ENCODE measurements at places on chromosomes 12 and 14.
A peak's percentile ranks its signal among the peaks of the same experiment; 100 is the strongest.

DNA sequence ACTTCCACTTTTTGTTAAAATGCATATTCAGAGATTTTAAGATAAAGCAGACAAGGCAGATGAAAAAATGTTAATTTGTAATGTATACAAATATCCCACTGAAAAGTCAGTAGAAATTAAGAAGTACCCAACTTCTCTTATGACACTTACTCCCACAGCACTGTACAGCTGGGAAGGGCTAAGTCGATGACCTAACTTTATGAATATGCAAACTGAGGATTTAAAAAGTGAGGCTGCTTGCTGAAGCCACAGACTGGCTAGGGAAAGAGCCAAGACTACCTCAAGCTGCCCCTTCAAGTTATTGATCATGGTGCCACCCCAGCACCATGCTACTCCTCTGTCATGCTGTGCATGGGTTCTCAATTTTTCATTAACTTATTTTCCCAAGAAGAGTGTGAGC, 17.0 kb downstream of the PPM1H start:
- no peak for DNase-seq

- DNase-seq = no peak
Observed at GRCh38 chr12:76346798-76347420, 1.3 kb downstream of the BBS10 start.

GRCh38 chr14:76924371-76925096, 98.3 kb downstream of the LRRC74A start:
- peak; percentile 66 for DNase-seq

DNA sequence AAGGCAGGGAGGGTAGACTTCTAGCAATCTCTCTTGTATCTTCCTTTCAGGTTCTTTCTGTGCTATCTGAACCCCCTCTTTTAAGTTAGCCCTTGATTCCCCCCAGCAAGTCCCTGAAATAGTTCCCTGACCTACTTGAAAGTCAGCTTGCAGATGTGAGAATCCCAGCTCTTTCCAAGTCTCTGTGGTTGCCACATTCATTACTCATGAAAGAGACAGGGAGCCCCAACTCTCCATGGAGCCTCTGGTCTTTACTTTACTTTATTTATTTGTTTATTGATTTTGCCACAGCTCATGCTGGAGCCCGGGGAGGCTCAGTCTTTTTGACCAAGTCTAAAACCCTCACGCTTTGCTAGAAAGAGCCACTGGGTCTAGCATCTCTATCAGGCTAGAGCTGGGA, 193.6 kb upstream of the FAR2 start:
- DNase-seq = no peak

DNA sequence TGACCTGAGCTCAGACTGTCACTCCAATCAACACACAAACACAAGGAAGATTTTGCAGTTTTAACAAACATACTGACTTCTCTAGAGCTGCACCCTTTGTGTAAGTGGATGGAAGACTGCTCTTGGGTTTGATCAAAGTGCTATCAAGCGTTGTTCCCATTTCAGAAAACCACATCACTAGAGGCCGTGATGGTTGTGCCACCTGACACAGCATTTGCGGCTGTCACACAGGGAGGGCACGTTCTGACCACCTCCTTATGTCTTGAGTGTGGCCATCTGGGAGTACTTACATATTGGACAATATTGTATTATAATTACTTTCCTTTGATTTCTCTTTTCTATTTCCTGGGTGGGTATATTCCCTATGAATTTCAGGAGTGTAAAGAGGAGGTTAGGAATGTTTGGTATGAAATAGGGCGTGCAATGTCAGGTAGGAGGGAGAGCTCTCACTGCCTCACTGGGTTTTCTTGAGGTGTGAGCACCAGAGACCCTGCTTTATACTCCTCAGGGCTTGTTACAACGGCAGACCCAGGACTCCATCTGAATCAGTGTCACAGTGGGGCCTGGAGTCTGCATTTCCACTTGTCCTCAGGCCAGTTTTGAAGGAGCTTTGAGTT, 74.3 kb downstream of the SYNE3 start:
- DNase-seq = no peak

- no peak for DNase-seq
Observed at GRCh38 chr14:94867946-94868771, 98.2 kb upstream of the GSC start.

Data from CD4-positive, alpha-beta T cell treated with Interleukin-1 beta for 1 hour (primary cell).